ENCODE measurements at places on chromosomes 13 and 19.

DNA sequence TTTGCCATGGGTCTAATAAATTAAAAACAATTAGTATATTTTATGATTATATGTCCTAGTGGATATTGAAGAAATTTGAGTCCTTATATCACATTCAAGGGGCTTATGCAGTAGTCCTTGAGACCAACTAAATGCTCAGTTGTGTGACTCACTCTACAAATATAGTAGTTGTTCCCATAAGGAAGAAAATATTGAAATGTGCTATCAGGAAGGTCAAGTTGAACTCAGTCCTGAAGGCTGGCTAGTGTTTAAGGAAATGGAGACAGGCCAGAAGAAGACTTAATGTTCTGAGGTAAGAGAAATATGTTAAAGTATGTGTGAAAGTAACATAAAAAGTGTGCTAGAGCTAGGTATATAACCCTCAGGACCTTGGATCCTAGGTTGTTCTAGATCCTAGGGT lies 766.1 kb upstream of the GPC6 start:
- DNase-seq = no peak

GRCh38 chr13:109175666-109176065 lies 546.3 kb downstream of the MYO16 start:
- DNase-seq = no peak

DNA sequence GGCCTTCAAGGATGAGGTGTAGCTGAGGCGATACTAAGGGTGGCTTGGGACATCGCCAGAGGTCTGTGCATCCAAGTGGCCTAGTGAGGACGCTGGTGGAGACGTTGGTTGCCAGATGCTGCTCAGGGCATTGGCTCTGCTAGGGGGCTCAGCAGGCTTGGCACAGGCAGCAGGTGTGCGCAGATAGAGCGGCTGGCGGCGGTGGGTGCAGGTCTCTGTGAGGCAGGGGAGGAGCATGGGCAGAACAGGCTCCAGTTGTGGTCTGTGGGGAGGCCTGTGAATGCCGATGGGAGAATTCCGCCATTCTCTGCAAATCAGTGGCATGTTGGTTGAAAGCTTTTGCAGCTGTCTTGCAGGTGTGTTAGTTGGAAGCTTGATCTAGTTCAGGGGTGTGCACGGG lies 21.2 kb downstream of the PRAM1 start:
- DNase-seq = no peak

- DNase-seq = no peak
These were observed 89.0 kb downstream of the TEX29 start for GRCh38 chr13:111409413-111409812.

- no peak for DNase-seq
These were observed 505.6 kb downstream of the KCTD12 start for GRCh38 chr13:76380446-76381065.

- DNase-seq = no peak
These were observed 207.8 kb downstream of the FOXO1 start for GRCh38 chr13:40458720-40458990.

DNA sequence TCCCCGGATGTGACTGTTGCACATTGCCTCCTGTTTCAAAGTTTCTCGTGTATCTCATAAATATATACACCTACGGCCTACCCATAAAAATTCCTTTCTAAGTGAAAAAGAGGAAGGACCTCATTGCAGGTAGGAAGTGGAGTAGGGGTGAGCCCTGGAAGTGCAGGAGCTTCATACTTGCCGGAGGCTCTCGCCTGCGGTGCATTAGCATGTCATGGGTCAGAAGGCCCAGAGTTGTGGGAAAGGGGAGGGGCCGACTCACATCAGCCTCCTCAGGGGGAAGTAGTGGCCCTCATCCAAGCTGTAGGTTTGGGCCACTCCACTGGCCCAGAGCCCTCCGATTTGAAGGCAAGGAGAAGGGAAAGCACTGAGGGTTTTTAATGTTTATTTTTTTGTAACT lies 26.0 kb upstream of the IRS2 start:
- no peak for DNase-seq

All from right atrium auricular region (tissue), 2 donors.